ENCODE measurements at places on chromosomes 16 and 17.
A peak's percentile ranks its signal among the peaks of the same experiment; 100 is the strongest.

DNA sequence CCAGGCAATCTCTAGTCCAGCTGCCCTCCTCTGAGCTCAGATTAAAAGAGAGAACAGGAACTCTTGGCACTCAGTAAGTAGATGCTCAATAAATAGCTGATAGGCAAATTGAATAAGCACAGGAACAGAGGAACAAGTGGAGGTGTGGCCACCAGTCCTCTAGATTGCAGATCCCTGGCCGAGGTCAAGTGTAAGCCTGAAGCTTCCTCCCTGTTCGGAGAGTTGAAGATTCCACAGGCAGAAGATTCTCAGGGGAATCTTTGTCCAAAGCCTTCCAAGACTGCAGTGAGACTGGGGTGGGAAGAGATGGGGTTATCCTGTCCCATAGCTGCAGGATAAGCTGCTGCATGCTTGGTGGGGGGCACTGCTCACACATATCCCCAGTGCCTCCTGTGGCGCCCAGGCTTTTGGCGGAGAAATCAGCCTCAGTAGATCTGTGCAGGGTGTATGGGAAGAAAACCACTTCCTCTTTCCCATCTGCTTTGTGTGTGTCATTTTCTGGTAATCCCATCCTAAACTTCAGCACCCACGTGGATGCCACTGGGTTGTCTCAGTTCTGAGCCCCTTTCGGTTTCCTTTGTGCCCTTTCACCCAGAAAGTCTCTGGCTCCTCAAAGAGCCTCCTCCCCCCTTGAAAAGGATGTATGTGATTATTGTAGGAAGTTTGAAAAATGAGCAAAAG is 12.1 kb downstream of the CD300A start:
- no peak for DNase-seq
- no peaks in the 10 kb centered on the region for H3K27me3 ChIP-seq
- H3K27ac ChIP-seq, result peak overlapping the region; percentile 94
- H3K4me3 ChIP-seq, result peak overlapping the region; percentile 64
- H3K36me3 ChIP-seq, result peaks cover 69% of the 10 kb centered on the region

DNA sequence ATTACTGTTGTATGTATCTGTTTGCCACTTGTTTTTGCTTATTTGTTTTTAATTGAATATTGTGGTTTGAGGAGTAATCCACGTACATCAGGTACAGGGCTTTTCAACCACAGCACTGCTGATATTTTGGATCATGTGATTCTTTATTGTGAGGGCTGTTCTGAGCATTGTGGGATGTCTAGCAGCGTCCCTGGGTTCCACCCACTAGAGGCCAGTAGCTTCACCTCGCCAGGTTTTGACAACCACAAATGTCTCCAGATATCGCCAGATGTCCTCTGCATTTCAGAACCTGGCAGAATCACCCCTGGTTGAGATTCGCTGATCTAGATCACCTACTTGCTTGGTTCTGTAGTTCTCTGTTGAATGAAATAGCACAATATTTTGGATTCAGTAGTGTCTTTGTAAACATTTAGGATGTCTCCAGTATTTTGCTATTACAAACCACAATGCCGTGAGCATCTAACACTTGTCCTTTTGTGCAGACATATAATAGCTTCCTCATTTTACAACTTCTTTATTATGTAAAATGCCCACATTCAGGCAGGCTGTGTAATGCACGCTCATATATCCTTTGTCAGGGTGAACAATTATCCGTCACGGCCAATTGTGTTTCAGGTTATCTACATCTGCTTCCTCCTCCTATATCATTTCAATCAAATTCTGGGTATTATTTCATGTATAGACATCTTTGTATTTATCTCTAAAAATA is 380.3 kb downstream of the SNX29 start:
- no peak for DNase-seq
- H3K27me3 ChIP-seq, result no peaks in the 10 kb centered on the region
- H3K4me3 ChIP-seq, result no peak overlapping the region
- H3K4me1 ChIP-seq, result no peaks in the 10 kb centered on the region

DNA sequence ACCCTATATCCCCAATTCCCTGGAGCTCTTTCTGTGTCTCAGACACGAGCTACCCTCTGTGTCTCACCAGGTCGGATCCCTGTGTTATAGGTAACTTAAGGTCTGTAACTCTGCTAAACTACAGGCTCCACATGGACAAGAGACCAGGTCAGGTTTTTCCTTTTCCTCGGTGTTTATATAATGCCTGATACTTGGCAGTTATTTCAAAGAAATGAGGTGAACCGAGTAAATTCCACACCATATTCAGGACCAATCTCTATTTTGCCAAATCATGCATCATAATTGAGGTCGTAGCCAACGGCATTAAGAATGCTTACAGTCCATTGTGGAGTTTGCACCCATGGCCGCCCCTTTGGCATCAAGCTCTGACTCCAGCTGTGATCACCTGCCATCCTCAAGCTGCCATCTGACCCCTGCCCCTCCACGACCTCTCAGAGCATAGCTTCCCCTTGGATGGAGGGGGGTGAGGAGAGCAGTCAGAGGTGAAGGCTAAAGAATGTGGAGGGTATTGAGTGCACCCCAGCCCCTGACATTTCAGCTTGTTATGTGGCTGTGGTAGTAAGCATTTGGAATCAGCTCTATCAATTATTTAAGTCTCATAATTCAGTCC is 434.7 kb upstream of the RBFOX1 start:
- H3K27ac ChIP-seq, result no peak overlapping the region
- no peaks in the 10 kb centered on the region for H3K27me3 ChIP-seq
- H3K36me3 ChIP-seq, result no peaks in the 10 kb centered on the region
- no peak for DNase-seq
- H3K4me1 ChIP-seq, result no peaks in the 10 kb centered on the region

DNA sequence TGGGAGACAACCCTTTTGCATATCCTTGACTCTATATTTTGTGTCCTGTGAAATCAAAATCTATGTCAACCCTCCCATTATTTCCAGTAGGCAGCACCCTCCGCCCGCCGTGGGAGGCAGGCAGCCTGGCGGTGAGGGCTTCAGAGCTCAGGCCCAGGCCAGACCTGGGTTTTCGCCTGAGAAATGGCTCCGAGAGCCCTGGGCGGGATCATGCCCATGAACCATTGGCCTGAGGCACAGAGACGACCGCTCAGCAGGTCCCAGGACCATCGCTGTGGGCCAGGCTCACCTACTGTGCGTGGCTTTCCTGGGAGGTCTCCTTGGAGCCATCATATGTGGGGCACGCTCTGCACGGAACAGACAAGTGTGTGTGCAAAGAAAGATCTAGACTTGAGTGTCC is 6.3 kb upstream of the SLC38A8 start:
- H3K4me1 ChIP-seq, result peaks cover 5% of the 10 kb centered on the region
- no peak overlapping the region for H3K4me3 ChIP-seq
- peaks cover 10% of the 10 kb centered on the region for H3K27me3 ChIP-seq
- no peak overlapping the region for H3K27ac ChIP-seq
- DNase-seq, result no peak

- H3K27ac ChIP-seq, result no peak overlapping the region
- H3K27me3 ChIP-seq, result peaks cover 12% of the 10 kb centered on the region
- DNase-seq, result no peak
- no peaks in the 10 kb centered on the region for H3K4me1 ChIP-seq
- no peak overlapping the region for H3K4me3 ChIP-seq
Observed at GRCh38 chr16:24624102-24624501, 84.7 kb downstream of the RBBP6 start.

GRCh38 chr17:8125154-8125946 is 1.4 kb upstream of the HES7 start:
- peaks cover 46% of the 10 kb centered on the region for H3K36me3 ChIP-seq
- H3K4me3 ChIP-seq, result peak overlapping the region; percentile 92
- H3K4me1 ChIP-seq, result peaks cover 54% of the 10 kb centered on the region
- peak overlapping the region; percentile 100 for H3K27ac ChIP-seq

DNA sequence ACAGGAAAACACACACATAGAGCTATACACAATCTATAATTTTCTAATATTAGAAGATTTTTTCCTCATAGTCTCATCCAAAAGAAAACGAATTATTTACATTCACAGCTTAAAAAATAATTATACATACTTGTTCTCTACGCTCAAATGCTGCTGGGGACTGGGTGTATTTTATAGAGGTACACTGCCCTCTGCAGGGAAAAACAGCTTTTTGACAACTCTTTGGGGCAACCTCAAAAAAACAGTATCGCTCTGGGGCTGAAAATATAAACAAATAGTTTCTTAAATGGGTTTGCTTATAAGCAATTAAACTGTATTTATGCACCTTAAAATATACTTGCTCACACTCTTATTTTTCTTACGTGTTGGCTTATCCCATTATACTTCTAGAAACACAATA is 261.8 kb upstream of the PSMD7 start:
- DNase-seq, result no peak
- H3K27ac ChIP-seq, result no peak overlapping the region
- no peaks in the 10 kb centered on the region for H3K4me1 ChIP-seq
- H3K36me3 ChIP-seq, result no peaks in the 10 kb centered on the region
- no peak overlapping the region for H3K4me3 ChIP-seq

GRCh38 chr16:22217890-22218730 is 12.0 kb downstream of the EEF2K start:
- no peak overlapping the region for H3K27ac ChIP-seq
- no peaks in the 10 kb centered on the region for H3K27me3 ChIP-seq
- no peak for DNase-seq
- peaks cover 2% of the 10 kb centered on the region for H3K4me1 ChIP-seq
- H3K36me3 ChIP-seq, result no peaks in the 10 kb centered on the region

DNA sequence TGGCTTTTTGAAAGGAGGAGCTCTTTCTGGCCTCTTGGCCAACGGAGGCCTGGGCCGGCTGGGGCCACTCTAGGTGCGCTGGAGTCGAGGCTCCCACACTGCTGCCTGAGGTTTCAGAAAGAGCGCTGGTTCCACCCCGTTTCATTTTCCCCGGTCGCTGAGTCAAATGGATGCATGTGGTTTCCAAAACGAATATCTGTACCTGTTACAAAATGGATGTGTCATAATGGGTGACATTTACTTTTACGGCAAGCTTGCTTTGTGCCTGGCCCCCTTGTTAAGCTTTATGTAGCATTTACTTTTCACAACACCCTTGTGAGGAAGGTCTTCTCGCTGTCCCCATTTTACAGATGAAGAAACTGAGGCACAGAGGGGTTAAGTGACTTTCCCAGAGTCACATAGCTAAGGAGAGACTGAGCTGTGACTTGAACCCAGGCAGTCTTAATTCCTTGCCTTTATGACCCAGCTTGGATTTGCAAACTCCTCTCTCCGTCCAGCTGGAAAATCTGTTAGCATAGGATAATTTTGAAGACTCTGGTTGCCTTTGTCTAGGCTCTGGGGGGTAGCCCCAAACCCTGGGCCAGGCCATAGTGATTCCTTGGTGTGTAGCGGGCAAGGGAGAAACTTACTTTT is 10.6 kb downstream of the KSR1 start:
- peaks cover 5% of the 10 kb centered on the region for H3K36me3 ChIP-seq
- peak overlapping the region; percentile 75 for H3K27ac ChIP-seq
- no peaks in the 10 kb centered on the region for H3K27me3 ChIP-seq
- H3K4me3 ChIP-seq, result peak overlapping the region; percentile 72
- DNase-seq, result no peak

DNA sequence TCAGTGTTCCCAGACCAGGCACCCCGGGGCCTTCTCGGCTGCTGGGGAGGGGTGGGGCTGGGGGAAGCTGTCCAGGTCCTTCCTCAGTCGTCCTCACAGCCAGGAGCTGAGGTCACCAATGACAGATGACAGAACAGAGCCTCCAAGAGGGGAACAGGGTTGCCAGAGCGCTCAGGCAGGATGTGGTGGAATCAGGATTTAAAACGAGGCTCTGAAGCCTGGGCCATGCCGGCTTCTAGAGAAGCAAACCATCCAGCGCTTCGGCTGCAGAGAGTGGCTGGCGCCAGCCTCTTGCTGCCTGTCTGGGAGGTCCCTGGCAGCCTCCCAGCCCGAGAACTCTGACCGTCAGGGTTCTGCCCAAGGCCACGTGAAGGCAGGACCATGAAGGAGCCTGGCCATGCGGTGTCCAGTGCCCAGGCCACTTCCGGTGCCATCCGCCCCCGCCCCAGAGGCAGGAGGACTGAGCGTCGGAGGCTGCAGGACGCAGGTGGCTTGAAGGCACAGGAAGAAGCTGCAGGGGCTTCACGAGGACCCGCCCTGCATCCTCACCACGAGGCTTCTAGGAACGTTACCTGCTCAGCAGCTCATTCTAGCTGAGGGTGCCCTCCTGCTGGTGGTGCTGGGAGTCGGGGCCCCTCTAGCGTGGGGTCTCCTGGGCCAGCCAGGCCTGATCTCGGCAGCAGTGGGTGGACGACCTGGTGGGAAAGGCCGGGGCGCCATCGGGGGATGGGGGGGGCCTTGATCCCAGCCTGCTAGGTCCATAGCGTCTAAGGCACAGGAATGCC is 78.5 kb downstream of the KLHDC4 start:
- DNase-seq, result no peak
- H3K27me3 ChIP-seq, result no peaks in the 10 kb centered on the region
- peaks cover 5% of the 10 kb centered on the region for H3K36me3 ChIP-seq
- no peak overlapping the region for H3K27ac ChIP-seq
- H3K4me1 ChIP-seq, result peaks cover 2% of the 10 kb centered on the region

DNA sequence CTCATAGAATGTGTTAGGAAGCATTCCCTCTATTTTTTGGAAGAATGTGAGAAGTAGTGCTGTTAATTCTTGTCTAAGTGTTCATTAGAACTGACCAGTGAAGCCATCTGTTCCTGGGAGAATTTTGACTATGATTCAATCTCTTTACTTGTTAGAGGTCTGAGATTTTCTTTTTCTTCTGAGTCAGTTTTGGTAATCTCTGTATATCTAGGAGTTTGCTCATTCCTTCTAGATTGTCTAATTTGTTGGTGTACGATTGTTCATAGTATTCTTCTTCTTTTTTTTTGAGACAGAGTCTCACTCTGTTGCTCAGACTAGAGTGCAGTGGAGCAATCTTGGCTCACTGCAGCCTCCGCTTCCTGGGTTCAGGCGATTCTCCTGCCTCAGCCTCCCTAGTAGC is 20.4 kb downstream of the NFATC3 start:
- H3K36me3 ChIP-seq, result peaks cover 22% of the 10 kb centered on the region
- DNase-seq, result no peak
- H3K4me1 ChIP-seq, result peaks cover 91% of the 10 kb centered on the region

Data from effector memory CD8-positive, alpha-beta T cell (primary cell).